ENCODE measurements at places on chromosomes 5 and 9.

GRCh38 chr5:107915176-107915812 is 244.6 kb upstream of the EFNA5 start:
- DNase-seq = no peak

DNA sequence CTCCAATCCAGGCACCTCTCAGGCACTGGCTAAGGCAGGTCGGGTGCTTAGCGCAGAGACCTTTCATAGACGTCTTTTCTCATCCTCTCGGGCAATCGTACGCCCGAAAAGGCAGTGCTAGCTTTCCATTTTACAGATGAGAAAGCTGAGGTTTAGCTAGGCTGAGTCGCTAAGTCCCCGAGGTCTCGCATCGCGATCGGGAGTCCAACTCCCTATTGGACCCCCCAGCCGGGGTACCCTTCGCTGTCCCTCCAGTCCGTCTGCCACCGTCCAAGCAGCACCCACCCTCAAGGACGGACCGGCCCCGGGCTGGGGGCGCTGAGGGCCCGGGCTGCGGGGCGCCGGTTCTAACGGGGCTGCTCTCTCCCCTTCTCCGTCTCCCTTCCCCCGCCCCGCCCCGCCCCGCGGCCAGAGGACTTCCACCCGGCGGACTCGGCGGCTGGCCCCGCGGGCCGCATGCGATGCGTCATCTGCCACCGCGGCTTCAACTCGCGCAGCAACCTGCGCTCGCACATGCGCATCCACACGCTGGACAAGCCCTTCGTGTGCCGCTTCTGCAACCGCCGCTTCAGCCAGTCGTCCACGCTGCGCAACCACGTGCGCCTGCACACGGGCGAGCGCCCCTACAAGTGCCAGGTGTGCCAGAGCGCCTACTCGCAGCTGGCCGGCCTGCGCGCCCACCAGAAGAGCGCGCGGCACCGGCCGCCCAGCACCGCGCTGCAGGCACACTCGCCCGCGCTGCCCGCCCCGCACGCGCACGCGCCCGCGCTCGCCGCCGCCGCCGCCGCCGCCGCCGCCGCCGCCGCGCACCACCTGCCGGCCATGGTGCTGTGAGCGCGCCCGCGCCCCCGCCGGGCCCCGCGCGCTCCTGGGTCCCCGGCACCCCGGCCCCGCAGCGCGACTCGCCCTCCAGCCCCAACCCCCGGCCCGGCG is 12.5 kb upstream of the EXOSC2 start:
- DNase-seq = peak; percentile 62

GRCh38 chr9:126497660-126498275 is 116.0 kb upstream of the LMX1B start:
- no peak for DNase-seq

DNA sequence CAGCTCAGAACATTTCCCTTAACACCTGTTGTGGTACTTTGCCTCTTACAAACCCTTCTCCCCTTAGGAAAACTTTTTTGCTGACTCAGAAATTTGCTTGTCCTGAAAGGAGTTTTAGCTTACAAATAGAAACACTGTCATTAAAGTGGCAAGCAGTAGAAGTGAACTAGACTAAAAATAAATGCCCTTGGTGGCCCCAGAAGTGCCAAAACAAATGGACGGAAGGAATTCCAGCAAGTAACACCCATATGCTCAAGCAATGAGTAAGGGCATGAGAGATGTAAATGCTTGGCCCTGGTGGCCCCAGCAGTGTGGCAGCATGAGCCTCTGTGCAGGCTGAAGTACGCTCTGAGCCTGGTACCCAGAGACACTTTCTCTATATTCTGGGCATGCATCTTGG is 8.6 kb downstream of the VLDLR start:
- DNase-seq = no peak

GRCh38 chr5:5822729-5823257 is 400.3 kb downstream of the ICE1 start:
- no peak for DNase-seq

DNA sequence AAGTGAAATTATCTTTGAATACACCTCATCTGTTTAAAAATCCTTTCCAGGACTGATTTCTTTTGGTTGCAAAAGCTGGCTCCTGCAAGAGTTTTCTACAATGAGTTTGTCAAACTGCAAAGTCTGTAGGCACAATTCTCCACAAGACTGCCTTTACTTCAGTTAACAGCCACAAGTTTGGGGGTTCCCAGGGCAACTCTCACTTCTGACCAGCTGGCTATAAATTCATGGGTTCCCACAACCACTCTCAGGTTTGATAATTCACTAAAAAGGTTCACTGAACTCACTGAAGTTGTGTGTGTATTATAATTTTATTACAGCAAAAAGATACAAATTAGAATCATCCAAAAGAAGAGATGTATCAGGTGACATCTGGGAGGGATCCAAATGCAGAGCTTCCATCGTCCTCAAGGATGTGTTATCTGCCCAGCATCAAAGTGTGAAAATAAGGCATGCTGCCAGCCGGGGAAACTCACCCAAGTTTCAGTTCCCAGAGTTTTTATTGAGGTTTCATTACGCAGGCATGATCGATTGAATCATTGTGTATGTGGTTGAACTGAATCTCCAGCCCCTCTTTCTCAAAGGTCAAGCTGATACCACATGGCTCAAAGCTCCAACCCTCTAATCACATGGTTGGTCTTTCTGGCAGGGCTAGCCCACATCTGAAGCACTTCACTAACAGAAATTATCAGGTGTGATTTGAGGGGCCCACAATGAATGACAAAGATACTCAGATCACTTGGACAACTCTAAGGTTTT is 19.0 kb upstream of the PSIP1 start:
- no peak for DNase-seq

GRCh38 chr9:134413112-134413715 is 87.0 kb downstream of the RXRA start:
- DNase-seq = no peak

- no peak for DNase-seq
These were observed 25.6 kb upstream of the GSN start for GRCh38 chr9:121242219-121242958.

- DNase-seq = no peak
These were observed 6.6 kb downstream of the GALNT10 start for GRCh38 chr5:154196955-154197652.

GRCh38 chr5:30596495-30597064 is 596.9 kb upstream of the CDH6 start:
- no peak for DNase-seq

GRCh38 chr5:126805063-126805462 is 28.1 kb downstream of the LMNB1 start:
- no peak for DNase-seq

DNA sequence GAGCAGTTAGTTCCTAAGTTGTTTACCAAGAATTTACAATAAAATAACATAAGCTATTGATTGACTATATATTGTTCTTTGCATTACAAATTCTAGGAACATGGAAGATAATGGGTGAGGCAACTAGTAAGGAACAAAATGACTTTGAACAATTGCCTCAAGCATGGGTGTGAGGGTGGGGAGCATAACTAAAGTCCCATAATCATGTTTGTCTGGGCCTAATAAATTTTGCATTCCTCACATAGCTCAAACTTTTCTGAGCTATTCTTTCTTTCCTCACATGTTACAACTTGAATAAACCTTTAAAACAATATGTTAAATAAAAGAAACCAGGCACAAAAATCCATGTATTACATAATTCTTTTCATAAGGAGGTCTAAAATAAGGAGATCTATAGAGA is 1066.1 kb downstream of the NR2F1-AS1 start:
- DNase-seq = no peak

GRCh38 chr9:113463418-113464285 is at the start of gene RGS3:
TSS of gene RGS3 (plus strand) at chr9:113463727. CDS start at chr9:113463803, 76 bp downstream.
- no peak for DNase-seq

DNA sequence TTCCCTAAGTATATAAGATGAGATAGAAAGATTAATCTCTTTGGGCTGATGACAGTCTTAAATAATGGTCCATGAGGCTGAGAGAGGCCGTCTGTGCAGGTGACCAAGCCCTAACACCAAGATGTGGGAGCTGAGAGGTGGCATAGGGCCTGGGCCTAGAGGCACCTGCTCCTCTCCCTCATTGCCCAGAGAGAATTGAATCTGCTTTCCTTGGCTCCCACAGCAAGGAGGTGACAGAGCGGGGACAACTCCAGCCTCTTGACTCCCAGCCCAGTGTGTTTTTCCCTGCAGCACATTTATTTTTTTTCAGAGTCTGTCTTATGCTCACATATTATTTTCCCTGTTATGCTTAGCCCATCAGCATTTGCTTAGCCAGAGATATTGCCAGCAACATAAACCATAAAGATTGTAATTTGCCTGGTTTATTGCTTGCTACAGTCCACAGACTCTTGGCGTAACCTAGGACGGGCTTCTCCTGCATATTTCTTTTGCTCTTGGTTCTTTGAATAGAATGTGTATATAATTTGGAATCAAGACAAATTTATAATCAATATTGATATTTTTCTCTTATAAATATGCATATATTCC is 105.6 kb downstream of the NTRK2 start:
- DNase-seq = no peak

DNA sequence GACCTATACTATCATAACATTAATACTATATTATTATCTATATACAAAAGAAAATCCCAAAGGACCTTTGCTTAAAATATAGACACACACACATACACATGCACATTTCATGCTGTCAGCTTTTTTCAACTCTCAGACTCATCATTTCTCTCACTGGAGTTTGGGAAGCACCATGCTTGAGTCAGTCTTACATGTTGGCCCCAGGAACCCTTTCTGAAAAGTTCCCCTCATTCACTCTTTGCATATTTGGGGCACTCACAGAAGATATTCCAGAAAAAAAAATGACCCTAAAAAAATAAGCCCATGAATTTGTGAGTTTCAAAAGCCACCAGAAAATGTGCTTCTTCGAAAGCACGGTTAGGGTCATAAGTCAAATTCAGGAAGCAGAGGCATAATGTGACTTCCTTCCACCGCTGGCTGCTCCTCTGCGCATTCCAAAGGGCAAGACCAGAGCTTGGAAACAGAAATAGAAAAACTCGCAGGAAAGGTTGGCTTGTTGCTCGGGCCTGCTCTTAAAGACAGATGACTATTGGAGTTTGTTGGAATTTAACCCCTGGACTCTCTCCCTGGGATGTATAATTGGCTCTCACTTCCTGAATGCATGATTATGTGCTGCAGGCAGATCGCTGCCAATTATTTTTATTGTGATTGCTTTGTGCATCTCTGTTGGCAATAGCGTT is 129.7 kb upstream of the IQGAP2 start:
- no peak for DNase-seq

GRCh38 chr5:176806137-176806536 is 4.2 kb upstream of the UNC5A start:
- no peak for DNase-seq

DNA sequence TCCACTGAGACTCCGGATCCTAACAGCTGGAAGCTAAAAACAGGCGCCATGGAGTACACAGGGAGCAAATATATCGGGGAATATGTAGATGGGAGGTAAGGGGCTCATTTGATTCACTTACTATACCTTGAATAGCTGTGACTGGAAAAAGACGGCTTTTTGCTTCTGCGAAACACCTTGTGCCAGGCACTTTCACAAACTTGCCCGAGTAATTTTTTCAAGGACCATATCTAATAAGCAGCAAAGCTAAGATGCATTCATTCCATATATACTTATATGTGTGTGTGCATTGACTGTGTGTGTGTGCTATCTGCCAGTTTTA is 178 bp downstream of the MORN5 start:
- DNase-seq = no peak

DNA sequence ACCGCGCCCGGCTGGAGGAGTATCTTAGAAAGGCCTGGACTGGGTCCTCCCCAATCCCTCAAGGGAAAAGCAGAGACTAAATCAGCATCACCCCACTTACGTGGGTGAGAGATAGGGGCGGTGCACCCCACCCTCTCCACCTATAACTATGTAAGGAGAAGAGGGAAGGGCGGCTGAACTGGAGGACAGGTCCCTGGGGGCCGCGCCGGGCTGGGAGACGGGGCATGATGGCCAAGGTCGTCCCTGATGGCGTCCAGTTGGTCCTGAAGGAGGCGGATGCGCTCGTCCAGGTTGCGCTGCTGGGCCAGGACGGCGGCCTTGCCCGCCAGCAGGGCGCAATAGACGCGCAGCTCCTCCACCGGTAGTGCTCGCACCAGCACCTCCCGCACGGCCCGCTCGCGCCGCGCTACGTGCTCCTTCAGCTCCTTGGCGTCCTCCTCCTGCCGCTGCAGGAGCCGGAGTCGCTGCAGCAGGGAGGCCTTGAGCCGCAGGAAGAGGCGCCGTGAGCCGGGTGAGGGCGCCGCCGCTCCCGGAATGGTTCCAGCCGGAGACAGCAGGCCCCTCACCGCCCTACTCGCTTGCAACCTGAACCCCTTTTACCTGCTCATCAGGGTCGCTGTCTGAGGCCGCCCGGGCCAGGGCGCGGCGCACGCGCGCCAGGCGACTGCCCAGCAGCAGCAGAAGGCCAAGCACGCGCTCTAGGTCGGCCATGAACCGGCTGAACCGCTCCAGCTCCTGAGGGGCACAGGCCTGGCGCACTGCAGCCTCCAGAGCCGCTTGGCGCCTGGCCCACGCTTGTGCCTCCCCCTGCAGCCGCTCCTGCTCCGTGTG is 7.6 kb downstream of the SHROOM1 start:
- no peak for DNase-seq

DNA sequence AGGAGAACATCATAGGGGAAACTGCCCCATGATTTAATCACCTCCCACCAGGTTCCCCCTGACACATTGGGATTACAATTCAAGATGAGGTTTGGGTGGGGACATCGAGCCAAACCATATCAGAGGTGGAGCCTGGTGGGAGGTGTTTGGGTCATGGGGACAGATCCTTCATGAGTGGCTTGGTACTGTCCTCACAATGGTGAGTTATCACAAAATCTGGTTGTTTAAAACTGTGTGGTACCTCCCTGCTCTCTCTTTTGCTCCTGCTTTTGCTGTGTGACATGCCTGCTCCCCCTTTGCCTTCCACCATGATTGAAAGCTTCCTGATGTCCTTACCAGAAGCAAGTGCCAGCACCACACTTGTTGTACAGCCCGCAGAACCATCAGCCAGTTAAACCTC is 16.2 kb upstream of the ZFR start:
- no peak for DNase-seq

DNA sequence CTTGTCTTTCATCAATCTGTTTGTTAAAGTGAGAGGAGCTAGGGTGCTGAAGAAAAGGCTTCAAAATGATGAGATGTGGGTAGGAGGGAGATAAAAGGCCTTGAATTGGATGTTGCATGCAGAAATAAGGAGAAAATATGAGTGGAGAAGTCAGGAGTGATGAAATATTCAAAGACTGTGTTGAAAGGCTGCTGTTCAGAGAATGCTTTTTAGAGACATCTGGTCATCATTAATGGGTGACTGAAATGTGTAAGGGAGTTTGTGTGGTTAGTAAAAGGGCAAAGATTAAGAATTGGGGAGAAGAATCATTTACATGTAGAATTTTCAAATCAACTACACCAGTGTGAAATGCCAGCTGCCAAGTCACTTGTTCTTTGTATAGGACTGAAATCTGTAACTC is 383.9 kb downstream of the MAT2B start:
- DNase-seq = no peak

- DNase-seq = no peak
These were observed 3.4 kb downstream of the EPB41L4B start for GRCh38 chr9:109317311-109317978.

DNA sequence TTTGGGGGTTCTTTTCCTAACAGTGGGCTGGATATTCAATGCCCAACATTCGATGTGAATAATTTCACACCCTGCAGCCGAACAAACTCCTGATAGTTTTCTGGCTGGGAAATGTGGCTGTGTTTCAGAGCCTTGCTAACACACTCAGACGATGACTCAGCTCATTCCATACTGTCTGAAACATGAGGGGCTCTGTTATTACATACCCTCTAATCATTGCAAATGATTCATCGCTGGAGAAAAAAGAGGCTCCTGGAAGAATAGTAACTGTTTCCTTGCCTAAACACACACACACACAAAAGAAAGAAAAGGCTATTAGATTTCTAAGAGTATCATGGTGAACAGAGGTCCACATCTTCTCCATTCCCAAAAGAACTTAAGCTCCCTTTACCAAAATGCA is 75.8 kb downstream of the OXCT1 start:
- no peak for DNase-seq

Data from activated CD4-positive, alpha-beta T cell treated with anti-CD3 and anti-CD28 coated beads for 4 hours (primary cell).